Progenitor cell of endocrine pancreas (in vitro differentiated cells): ENCODE measurements at places on chromosomes 5 and 9. TPM values are rescaled to one million over a fixed set of nuclear protein-coding genes. Genes with fewer than 3 reads are reported as not detected.

GRCh38 chr9:116393198-116393597, 239.6 kb downstream of the PAPPA start:
- DNase-seq = no peak

GRCh38 chr9:35669331-35670145, 4.2 kb upstream of the CA9 start:
- DNase-seq = no peak

DNA sequence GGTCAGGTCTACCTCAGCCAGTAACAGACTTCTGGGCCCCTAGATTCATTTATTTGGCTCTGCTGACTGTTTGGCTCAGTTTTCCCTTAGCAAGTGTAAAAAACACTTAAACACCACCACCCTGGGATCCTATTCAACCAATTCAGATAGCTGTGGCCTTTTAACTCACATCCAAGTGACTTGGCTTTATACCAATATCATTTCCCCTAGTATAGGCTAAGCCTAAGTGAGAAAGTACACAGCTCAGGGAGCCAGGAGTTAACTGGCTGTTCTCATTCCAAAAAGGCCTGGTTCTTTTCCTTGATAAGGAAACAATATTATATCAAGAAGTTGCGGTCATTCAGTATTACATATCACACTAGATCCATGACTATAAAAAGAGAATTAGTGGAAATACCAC, 163.5 kb downstream of the ARL15 start:
- no peak for DNase-seq

- no peak for DNase-seq
Measured at GRCh38 chr5:8288334-8288733, 419.4 kb downstream of the MTRR start.

Gene CNTNAP3
- 1.6 and 1.7 TPM in 2 replicates for total RNA-seq

Gene BBLN
- 57.3 and 62.5 TPM in 2 replicates for total RNA-seq

DNA sequence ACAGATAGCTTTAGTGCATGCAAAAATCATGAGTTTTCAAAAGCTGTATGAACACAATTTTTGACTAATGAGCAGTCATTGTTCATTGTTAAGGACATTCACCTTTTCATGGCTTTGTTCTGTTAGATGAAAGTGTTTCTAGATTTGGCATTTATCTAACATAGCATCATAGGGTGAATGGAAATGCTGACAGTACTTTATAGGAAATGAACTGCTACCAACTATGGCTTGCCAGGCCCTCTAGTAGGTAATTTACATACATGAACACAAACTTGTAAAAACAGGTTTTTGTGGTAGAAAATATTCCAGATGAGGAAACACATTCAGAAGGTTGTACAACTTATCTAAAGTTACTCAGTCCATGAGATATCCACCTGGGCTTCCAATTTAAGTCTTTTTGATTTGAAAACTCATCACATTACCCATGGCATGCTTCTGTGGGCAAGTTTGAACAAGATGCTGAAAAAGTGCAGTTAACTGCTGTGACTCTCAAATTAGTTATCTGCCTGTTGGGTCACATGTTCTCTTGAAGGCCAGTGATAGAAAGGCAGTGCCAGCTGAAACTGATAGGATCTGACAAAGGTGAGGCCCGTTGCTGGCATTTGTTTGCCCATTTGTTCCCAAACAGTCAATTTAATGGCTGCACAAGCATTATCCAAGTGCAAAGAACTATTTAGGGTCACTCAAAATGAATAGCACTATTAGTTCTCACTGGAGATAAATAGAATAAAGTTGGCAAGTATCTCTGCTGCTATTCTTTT, 399.1 kb downstream of the MAN2A1 start:
- DNase-seq = no peak

Gene PLAC8L1
- 1.5 and 2.0 TPM in 2 replicates for total RNA-seq

Gene INSL6
- total RNA-seq = not detected in 2 replicates

DNA sequence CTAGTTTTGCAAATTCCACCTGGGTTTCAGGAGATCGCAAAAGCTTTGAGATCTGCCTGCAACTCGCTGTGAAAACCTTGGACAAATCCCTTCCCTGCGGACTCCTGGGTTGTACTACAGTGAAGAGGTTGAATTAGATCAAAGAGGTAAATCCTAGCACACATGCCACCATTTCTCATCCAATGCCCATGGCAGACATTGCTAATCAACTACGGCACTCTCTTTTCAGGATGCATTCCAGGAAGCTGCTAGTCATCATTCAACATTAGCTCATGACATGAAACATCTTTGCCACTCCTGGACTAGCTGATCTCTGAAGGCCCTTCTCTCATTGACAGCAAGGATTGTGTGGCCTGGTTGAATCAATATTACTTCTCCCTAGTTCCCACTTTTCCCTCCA, 46.1 kb downstream of the PCDH1 start:
- DNase-seq = no peak

- DNase-seq = no peak
Measured at GRCh38 chr5:135156715-135157404, 122.8 kb upstream of the PITX1 start.

Gene OLFML2A
- 2.2 and 2.5 TPM in 2 replicates for total RNA-seq

Gene CA9
- 0.31 and 0.49 TPM in 2 replicates for total RNA-seq

Gene PLK2
- 53.4 and 66.9 TPM in 2 replicates for total RNA-seq

Gene SPATA31A3
- total RNA-seq = not detected in 2 replicates

- DNase-seq = no peak
Measured at GRCh38 chr5:54457094-54457862, 1.8 kb downstream of the HSPB3 start.

GRCh38 chr9:126000256-126000655, 253.1 kb downstream of the PBX3 start:
- no peak for DNase-seq

Gene SH2D3C
- total RNA-seq = 2.0 and 2.6 TPM in 2 replicates

DNA sequence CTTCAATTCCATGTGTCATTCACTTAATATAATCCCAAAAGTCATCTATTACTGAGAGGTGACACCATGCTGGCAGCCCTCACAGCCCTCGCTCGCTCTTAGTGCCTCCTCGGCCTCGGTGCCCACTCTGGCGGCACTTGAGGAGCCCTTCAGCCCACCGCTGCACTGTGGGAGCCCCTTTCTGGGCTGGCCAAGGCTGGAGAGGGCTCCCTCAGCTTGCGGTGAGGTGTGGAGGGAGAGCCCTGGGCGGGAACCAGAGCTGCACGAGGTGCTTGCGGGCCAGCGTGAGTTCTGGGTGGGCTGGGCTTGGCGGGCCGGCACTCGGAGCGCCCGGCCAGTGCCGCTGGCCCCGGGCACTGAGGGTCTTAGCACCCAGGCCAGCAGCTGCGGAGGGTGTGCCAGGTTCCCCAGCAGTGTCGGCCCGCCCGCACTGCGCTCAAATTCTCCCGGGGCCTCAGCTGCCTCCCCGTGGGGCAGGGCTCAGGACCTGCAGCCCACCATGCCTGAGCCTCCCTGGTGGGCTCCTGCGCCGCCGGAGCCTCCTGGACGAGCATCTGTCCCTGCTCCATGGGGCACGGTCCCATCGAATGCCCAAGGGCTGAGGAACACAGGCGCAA, 374.1 kb downstream of the ELAVL2 start:
- no peak for DNase-seq

Gene SLC6A18
- not detected in 2 replicates for total RNA-seq

Gene USP20
- total RNA-seq = 41.2 and 41.8 TPM in 2 replicates

- DNase-seq = no peak
Measured at GRCh38 chr5:89236900-89237299, 353.9 kb upstream of the MEF2C start.

Gene KLHL3
- total RNA-seq = 32.1 and 34.7 TPM in 2 replicates

Gene PDCD1LG2
- not detected in 2 replicates for total RNA-seq

GRCh38 chr5:115151208-115151805, 18.4 kb downstream of the TRIM36 start:
- DNase-seq = no peak

DNA sequence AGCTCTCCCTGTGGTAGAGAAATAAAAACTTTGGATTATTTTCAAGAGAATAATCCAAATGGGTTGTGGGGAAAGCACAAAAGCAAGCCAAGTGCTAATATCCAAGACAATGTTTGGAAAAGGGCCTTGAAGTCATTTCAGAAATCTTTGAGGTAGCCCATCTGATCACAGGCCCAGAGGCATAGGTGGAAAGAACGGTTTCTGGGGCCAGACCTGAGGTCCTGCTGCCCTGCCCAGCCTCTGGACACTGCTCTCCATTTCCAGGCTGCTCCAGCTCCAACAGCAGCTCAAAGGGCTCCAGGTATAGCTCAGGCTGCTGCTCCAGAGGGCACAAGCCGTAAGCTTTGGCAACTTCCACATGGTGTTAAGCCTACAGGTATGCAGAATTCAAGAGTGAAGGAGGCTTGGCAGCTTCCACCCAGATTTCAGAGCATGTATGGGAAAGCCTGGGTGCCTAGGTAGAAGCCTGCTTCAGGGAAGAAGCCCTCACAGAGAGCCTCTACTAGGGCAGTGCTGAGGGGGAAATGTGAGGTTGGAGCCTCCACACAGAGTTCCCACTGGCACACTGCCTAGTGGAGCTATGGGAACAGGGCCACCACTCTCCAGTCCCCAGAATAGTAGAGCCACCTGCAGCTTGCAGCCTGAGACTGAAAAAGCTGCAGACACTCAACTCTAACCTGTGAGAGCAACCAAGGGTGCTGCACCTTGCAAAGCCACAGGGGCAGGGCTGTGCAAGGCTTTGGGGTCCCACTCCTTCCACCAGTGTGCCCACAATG, 133.1 kb downstream of the PIK3R1 start:
- no peak for DNase-seq

Gene CDC20B
- total RNA-seq = not detected in 2 replicates

GRCh38 chr9:124553738-124554137, 46.5 kb upstream of the NR5A1 start:
- DNase-seq = no peak

DNA sequence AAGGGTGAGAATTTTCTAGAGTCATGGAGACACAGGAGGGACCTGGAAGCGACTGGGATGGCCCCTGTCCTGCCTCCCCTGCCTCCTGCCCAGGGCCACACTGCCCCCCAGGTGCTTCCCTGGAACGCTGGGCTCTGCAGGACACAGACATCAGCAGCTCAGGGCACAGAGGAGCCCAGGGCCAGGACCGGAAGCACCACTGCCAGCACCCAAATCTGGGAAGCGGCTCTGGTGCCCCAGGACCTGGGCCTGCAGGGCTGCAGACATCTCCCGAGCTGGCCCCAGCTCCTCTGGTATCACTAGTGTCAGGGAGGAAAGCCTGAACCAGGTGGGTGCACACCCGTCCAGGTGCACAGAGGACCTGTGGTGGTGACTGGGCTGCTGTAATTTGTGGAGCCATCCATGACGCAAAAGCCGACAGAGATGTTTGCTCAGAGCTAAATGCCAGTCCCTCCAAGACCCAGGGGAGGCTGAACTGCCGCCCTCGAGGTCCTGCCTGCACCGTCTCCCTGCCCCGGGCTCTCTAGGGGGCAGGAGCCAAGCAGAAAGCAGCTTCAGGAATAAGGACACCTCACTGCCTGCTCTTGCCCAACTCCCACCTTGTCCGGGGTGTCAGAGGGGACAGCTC, 46.0 kb upstream of the SIMC1 start:
- no peak for DNase-seq

Gene CTSV
- total RNA-seq = 10.1 and 10.5 TPM in 2 replicates

GRCh38 chr9:34125681-34126206, 754 bp downstream of the DCAF12 start:
- no peak for DNase-seq

GRCh38 chr5:15796096-15796495, 296.1 kb downstream of the FBXL7 start:
- DNase-seq = no peak

DNA sequence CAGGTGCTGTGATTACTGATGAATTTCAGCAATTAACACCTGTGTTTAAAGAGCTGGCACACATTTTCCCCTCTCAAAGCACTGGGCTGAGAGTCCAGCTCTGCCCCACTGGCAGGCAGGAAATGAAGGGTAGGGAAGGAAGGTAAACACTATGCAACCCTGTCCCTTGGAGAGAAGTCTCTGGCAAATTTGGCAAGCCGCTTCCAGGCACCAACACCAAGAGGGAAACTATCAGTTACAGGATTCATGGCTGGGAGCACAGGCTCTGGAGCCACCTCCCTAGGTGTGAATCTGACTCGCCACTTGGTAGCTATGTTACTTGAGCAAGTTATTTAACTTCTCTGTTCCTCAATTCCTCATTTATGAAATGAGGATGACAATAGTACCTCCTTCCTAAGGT, 3.3 kb downstream of the ANKS6 start:
- no peak for DNase-seq

Gene FOXD4
- 0.50 and 0.58 TPM in 2 replicates for total RNA-seq

DNA sequence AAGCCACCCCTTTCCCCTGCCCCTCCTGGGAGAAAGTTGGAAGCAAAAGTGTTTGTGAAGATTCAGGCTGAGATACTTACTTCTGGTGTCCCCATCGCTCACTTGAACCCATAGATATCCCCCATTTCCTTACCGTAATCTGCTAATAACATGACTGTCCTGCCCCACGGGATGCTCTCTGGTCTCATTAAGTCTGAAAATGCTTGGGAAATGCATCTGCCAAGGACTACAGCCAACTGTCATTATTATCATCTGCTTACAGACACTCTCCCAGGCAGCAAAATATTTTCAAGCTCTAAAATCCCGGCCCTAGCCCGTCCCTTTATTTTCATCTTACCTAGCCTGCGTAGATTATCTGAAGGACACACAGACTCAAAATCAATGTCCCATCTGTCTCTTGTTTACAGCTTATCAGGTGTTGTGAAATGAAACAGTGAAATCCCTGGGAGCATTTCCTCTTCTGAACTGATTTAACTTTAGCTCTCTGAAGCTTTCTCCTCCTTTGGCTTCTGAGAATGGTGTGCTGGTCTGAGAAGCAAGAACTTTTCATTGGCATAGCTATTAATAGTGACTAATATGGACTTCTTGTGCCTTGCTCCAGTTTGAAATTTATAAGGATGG, 126.9 kb upstream of the OSMR start:
- no peak for DNase-seq

- no peak for DNase-seq
Measured at GRCh38 chr5:161545344-161546094, 1.0 kb downstream of the GABRB2 start.

GRCh38 chr5:132391870-132392269, 22.4 kb downstream of the SLC22A5 start:
- DNase-seq = no peak

- DNase-seq = no peak
Measured at GRCh38 chr5:80958616-80959015, 1.5 kb upstream of the RASGRF2 start.

- DNase-seq = no peak
Measured at GRCh38 chr5:135859641-135860040, 25.2 kb downstream of the SLC25A48 start.

DNA sequence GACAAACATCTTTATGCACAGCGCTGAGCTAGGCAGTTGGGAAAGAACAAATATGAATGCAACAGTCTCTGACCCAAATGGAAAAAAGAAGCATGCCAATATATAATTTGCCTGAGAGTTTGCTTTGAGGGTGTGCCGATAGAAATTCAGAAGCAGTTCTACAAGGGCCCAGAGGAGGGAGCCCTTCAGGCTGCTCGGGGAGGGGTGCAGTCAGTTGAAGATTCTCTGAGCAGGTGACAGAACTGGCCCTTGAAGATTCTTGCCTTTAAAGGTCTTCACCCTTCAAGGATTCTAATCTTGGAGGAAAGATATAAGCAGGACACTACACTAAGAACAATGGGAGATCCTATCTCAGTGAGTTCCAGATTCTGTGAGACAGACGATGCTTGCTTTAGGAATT, 3.7 kb upstream of the PAPPA start:
- no peak for DNase-seq

Gene ATP6V0E1
- total RNA-seq = 137 and 142 TPM in 2 replicates

- DNase-seq = no peak
Measured at GRCh38 chr5:137015540-137016116, 483.5 kb downstream of the SPOCK1 start.

Gene RASGEF1C
- 0.51 and 1.3 TPM in 2 replicates for total RNA-seq

- DNase-seq = no peak
Measured at GRCh38 chr9:119483153-119483552, 113.9 kb upstream of the BRINP1 start.
